ENCODE measurements at places on chromosomes 5 and 9.

DNA sequence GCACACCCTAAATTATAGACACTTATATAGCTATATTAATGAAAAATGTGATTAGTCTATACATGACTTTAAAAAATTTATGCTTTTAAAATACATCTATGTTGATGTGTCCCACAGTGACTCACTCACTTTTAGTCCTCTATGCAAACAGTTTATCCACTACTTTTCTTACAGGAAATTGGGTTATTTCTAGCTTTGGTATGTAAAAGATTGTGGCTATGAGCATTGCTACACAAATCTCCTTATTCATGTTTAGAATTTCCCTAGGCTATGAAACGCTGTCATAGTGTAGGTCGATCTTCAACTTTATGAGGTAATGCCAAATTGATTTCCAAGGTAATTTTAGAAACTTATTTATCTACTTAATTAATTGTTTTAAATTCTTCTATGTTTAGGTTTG is 687.4 kb downstream of the PRR16 start:
- no peak for DNase-seq

- no peak for DNase-seq
Observed at GRCh38 chr9:113858282-113858681, 17.8 kb upstream of the ZNF618 start.

GRCh38 chr5:167049771-167050567 is 1241.5 kb upstream of the WWC1 start:
- DNase-seq = no peak

DNA sequence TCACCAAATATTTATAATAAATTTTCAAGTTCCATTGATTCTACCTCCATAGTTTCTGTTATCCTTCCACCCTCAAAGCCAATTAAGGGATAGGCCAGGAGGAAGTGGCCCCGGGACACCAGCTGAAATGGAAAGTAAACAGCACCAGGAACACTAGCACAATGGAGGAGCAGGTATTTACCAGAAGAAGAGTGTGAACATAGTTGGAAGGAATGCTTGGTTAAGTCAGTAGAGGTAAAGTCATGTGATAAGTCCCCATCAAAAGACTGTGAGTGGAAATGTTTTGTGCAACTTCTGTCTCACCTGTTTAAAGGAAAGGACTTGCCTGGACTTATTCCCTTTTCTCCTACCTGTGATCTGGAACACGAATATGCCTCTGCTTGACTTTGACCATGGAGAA is 146.7 kb upstream of the RAI14 start:
- no peak for DNase-seq

DNA sequence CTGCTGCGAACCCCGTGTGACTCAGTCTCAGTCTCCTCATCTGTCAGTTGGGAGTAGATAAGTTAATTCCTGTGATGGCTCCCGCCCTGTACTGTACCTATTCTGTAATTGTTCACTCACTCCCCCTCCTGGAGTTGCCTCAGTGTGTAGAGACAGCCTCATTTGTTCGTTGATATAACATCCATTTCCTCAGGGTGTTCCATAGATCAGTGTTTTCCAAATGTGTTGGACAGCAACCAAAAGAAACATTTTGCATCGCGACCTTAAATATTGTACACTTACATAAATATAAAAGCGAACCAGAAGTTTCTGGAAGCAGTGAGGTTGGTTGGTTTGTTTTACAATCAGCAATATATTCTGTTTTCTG is 698 bp downstream of the NFX1 start:
- no peak for DNase-seq

DNA sequence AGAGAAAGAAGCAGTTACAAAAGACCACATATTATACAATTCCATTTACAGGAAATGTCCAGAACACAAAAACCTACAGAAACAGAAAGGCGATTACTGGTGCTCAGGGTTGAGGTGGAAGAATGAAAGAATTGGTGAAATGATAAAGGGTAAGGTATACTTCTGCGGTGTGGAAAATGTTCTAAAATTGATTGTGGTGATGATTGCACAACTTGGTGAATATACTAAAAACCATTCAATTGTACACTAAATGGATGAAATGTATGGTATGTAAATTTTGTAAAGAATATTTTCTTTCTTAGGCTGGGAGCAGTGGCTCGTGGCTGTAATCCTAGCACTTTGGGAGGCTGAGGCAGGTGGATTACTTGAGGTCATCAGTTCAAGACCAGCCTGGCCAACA is 72.3 kb downstream of the UBAP2 start:
- no peak for DNase-seq

DNA sequence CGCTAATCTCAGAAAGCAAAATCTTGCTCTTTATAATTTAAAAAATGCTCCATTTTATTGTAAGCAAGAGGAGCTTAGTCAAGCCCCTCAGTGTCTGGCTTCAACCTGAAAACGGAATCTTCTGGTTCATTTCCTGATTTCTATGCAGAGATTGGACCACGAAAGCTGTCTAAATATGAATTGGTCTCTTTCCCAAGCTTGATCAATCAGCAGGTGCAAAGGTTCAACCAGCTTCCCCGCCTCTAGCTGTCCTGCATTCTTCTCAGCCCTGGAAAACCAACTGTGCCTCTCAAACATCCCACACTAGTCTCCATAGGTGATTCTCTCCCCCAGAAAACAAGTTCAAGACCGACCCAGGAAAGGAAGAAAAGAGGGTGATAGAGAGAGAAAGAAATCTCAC is 34.5 kb downstream of the FNBP1 start:
- no peak for DNase-seq

- DNase-seq = peak; percentile 64
Observed at GRCh38 chr5:94849821-94850736, 231.6 kb downstream of the SLF1 start.

DNA sequence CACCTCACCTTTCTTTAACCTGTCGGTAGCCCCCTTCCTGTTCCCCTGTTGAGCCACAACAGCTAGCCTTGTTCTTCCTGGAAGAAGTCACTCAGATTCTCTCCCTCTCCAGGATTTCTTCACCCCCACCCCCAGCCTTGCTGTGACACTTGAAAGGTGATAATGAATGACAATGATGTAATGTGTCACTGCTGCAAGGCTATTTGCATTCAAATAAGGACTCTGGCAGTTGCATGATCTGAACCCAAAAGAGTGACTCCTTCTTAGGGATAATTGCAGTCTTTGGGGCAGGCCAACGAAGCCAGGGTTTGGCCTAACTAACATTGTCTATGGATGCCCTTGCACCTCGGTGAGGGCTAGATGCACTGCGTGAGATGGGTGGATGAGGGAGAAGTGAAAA is 154.4 kb upstream of the CLINT1 start:
- no peak for DNase-seq

- no peak for DNase-seq
Observed at GRCh38 chr9:121312169-121312568, 44.2 kb downstream of the GSN start.

DNA sequence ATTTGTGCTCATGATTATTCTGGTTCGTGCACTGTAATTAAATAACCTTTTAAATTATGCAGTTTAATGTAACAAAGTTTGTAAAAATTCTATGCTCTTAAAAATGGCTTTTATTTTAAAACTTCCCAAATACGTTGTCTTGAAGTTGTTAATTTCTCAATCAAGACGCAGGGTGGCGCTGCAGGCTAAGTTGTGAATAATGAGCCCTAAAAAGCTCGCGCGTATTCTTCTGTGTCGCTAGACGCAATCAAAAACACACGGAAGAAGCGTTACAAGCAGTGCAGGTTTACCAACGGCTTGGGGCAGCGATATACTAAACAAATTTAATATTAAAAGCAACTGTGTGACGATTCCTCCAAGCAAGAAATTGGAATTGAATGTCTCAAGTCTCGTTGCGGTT is at the start of gene PCDHB4:
Gene PCDHB4 (plus strand): TSS at position 256 of the 400 bp plus-strand sequence. CDS start 181 bp downstream, outside the sequence.
- DNase-seq = no peak

DNA sequence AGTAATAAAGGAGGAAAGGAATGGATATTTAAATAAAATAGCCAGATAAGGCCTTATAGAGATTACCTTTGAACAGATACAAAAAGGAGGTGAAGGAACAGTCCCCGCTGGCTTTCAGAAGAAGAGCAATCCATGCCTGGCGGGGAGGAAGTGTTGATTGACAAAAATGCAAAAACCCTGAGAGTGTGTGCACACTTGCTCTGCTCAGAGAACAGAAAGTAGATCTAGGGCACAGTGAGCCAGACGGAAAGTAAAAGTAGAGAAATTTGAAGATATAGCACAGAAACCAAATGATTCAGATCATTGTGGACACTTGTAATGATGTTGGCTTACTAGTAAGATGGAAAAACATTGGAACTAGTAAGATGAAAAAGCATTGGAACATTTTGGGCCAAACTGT is 720.6 kb downstream of the PTPRD start:
- DNase-seq = no peak

DNA sequence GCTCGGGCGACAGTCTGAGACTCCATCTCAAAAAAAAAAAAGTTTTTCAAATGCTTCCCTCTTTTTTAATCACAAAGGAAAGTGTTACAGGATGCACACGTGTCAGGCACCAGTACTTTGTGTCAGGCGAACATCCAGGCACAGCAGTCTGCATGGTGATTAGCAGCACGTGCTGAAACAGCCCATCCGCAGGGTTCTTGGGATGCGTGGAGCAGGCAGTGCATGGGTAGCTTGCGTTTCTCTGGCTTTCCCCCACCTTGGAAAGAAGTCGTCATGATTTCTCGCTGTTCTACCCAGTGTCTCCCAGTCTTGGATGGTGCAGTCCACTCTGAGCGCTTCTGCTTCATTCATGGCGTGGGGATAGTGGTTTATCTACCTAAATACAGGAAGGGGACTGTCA is 35.4 kb downstream of the GPR107 start:
- no peak for DNase-seq

DNA sequence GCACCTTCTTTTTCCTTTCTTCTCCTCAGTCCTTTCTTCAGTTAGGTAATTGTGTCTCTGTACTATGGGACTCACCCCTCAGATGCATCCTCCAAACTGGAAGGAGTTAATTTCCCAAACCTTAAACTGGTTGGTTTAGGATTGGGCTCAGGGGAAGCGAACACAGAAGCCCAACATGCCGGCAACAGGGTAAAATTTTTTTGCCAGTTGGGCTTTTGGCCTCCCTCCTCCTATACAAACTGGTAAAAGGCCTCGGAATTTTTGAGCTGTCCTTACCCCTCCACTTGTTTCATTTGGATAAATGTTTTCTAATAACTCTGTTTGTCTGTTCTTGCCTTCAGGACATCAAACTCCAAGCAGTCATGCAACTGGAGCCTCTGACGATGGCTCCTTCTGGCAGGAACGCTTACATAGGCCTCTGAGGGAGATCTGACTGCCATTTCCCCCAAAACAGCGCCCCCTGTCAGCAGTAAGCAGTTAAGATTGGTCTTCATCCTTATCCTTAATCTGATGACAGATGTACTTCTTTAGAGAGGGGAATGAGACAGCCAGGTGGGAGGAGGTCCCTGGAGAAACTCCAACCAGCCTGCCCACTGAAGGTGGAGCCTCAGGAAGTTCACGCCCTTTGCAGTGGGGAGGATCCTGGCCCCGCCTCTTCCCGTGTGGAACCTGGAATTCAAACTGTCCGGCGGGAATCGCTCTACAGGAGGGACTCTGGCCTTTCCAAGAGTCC is 57.8 kb upstream of the SPINK5 start:
- DNase-seq = no peak

DNA sequence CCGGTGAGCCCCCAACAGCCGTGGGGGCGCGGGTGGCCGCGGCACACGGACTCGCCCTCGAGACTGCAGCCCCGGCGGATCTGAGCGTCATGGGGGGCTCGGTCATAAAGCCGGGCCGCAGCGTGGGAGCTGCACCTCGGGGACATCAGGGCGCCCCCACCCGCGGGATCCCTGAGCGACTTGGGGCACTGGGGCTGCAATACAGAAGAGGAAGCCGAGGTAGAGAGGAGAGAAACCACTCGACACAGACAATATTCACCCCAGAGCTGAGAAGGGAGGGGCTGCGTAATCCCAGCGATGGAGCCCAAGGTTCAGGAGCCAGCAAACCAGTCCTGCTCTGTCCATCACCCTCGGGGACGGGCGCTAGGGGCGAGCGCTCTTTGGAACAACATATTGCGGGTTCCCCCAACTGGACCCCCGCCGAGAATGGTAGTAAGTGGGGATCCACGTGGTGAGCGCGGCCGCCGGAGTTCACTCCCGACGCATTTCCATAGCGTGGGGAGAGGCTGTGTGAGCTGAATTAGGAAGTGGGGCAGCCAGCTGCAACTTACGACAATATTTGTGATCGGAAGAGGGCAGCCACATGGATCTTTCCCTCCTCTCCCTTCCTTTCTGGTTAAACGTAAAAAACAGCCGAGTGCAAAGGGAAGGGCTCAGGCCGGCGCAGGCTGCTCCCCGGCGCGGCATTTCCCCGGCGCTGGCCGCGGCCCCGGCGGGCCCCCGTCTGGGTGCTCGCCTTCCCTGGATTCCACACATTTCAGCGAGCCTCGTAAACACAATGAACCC is 9.9 kb downstream of the PTCH1 start:
- DNase-seq = peak; percentile 37

- DNase-seq = peak; percentile 70
Observed at GRCh38 chr9:37994639-37995347, 74.2 kb downstream of the SHB start.

DNA sequence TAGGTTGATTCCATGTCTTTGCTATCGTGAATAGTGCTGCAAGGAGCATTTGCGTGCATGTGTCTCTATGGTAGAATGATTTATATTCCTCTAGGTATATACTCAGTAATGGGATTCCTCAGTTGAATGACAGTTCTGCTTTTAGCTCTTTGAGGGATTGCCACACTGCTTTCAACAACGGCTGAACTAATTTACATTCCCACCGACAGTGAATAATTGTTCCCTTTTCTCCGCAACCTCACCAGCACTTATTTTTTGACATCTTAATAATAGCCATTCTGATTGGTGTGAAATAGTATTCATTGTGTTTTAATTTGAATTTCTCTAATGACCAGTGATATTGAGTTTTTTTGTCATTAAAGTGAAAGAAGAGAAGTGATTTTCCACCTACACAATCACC is 18.5 kb downstream of the IFNA5 start:
- DNase-seq = no peak

DNA sequence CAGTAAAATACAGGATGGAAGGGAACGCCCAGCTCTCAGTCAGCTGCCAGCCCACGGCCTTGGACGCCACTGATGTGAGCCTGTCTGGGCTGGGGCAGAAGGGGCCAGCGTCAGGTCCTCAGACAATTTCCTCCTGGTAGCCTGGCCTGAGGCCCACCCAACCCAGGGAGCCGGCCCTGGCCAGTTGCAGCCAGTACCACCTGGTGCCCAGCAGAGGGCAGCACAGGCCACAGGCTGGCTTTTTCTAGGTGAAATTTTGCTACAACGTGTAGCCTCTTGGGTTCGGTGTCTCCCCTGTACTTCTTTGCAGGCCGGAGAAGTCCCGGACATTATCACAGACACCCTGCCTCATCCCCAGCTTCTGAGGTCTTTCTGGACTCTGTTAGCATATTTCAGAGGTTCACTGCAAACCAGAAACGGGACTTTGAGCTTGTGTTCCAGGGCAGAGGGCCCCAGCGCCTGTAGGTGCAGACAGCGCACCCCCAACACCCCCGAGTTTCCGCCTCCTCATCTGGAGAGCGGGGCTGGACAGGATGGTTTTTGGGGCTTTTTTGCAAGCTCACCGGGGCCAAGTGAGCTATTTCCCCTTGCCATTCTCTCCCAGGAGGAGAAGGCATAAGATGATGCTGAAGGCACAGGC is 45.9 kb upstream of the KCNMB1 start:
- peak; percentile 59 for DNase-seq

Data from A172 (cell line).